ENCODE measurements at places on chromosomes 11 and 22. TPM values are rescaled to one million over a fixed set of nuclear protein-coding genes. Genes with fewer than 3 reads are reported as not detected.

Gene CRELD2
- total RNA-seq = 44.7 TPM

Gene SNRPD3
- 182 TPM for total RNA-seq

Gene YPEL1
- total RNA-seq = 0.75 TPM

Gene ZNHIT2
- total RNA-seq = 16.5 TPM

Gene BBOX1
- total RNA-seq = not detected

Gene SCGB1D2
- not detected for total RNA-seq

Gene ARHGAP20
- not detected for total RNA-seq

Gene SYT12
- total RNA-seq = 0.03 TPM

Gene OR6Q1
- total RNA-seq = not detected

Gene GGTLC2
- total RNA-seq = 1.8 TPM

Gene MYRF
- 7.4 TPM for total RNA-seq

Gene SELENOH
- total RNA-seq = 290 TPM

Gene SCARF2
- total RNA-seq = 1.2 TPM

Gene TMPRSS6
- total RNA-seq = not detected

Gene CELSR1
- total RNA-seq = 94.1 TPM

Gene NTM
- not detected for total RNA-seq

Gene HTR3A
- not detected for total RNA-seq

Gene OR5B21
- total RNA-seq = not detected

Gene GRM5
- 0.06 TPM for total RNA-seq

Gene HORMAD2
- not detected for total RNA-seq

Gene DNAJC4
- 14.2 TPM for total RNA-seq

Gene MS4A12
- not detected for total RNA-seq

Gene B4GALNT4
- 61.5 TPM for total RNA-seq

Gene IGLL1
- total RNA-seq = not detected

Gene GGT5
- not detected for total RNA-seq

Gene SYT13
- total RNA-seq = 115 TPM

Gene ACTN3
- not detected for total RNA-seq

Gene CSNK2A3
- total RNA-seq = 4.2 TPM

Gene ASCL2
- total RNA-seq = not detected

Gene CRYBB3
- total RNA-seq = not detected

Gene KCNA4
- not detected for total RNA-seq

Gene CYP2D6
- total RNA-seq = not detected

Gene KDELR3
- total RNA-seq = 250 TPM

Gene TCN1
- total RNA-seq = 10.6 TPM

Gene SOX6
- total RNA-seq = 2.1 TPM

Gene HOATZ
- not detected for total RNA-seq

Gene SBF1
- total RNA-seq = 84.8 TPM

Gene DDI1
- not detected for total RNA-seq

Gene LRRC56
- total RNA-seq = 3.4 TPM

Gene OR8D1
- not detected for total RNA-seq

Gene PNPLA5
- total RNA-seq = not detected
